ENCODE measurements at places on chromosomes 4 and X.

DNA sequence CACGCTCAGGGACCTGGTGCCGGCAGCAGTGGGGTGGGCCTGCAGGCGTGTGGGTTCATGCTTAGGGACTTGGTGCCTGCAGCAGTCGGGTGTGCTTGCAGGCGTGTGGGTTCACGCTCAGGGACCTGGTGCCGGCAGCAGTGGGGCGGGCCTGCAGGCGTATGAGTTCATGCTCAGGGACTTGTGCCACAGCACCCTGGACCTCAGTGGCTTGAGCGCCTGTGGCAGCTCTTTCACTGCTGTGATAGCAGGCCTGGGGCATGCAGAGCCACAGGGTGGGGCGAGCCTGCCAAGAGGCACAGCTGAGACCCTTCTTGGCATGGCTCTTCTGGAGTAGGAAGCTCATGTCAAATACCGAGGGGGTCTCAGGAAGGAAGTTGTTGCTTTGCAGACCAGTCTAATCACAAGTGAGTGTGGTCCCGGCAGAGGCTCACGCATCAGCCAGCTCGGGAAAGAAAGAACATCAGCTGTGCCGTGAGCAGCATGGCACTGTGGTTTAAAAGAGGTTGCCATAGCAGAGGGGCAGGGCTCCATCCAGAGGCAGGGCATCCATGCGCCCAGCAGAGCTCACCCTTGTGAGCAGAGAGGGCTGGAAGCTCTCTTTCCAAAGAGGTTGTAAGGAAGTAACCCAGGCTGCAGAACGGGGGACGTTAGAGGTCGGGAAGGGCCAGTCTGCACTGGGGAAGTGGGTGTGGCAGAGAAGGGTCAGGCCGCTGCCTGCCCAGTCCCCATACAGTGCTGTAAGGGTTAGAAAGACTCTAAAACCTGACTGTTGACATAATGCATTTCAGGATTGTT is 21.1 kb downstream of the PIGG start:
- no peak for DNase-seq

- peak; percentile 54 for DNase-seq
These were observed 12.4 kb downstream of the GPAT3 start for GRCh38 chr4:83548151-83548905.

GRCh38 chr4:6182376-6183280 is 17.7 kb downstream of the JAKMIP1 start:
- no peak for DNase-seq

- no peak for DNase-seq
These were observed 174.2 kb downstream of the MAPK10 start for GRCh38 chr4:86185659-86186058.

GRCh38 chr4:41405464-41406112 is 132.4 kb upstream of the LIMCH1 start:
- no peak for DNase-seq

DNA sequence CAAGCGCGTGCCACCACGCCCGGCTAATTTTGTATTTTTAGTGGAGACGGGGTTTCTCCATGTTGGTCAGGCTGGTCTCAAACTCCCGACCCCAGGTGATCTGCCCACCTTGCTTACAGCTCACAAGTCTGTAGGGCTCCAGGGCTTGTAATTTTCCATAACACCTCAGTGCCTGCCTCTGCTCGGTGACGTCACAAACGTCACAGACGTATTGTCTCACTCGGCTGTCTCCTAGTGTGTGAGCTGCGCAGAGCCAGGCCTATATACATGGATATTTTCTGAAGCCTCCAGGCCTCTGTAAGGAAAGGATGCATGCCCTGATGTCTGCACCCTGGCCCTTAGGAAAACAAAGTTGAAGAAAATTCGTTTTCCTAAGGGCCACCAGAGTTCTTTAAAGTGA is 8.6 kb upstream of the NKRF start:
- no peak for DNase-seq

- DNase-seq = no peak
These were observed 1.6 kb upstream of the RBM46 start for GRCh38 chr4:154779362-154779947.

- no peak for DNase-seq
These were observed 13.5 kb downstream of the STIM2 start for GRCh38 chr4:26874110-26874509.

DNA sequence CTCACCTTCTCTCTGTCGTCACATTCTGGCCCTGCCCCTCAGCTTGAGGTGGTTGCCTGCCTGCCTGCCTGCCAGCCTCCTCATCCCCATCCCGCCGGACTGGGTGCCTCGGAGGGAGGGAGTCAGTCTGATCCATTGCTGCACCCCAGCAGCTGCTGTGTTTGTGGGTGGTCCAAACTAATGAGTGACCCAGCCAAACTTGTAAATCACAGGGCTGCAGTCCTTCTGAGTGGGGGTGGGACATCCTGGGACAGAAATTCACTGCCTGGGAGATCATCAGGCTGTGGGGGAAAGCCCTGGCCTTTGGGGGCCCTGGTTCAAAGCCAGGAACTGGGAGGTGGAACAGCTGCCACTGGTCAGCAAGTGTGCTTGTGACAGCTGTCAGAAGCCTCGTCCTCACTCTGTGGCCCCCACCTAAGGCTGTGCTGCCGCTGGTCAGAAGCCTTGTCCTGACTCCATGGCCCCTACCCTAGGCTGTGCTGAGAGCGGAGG is 5.6 kb downstream of the GPR78 start:
- no peak for DNase-seq

DNA sequence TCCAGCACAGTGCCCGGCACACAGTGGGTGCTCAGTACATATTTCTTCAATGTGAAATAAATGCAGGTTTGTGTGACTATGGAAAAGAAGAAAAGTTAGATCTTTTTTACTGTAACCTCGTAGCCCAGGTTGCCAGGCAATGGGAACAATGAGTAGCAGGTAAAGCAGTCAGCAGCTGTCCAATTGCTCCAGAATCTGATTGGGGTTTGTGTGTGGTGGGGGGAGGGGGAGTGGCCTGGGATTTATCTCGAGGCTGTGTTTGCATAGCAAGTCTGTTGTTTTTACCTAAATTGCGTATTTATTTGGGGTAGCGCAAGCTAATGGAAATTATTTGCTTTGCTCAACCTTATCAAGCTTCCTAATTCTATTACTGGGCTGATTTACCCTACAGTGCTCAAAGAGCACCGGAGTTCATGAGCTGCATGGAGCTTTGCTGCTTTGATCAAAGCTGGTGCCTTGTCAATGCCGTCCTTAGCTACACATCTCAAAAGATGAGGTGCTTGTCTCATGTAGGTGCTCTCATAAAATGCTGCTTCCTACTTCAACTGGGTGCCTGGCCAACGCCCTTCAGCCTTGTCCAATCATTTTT is 145.0 kb upstream of the DGKK start:
- DNase-seq = no peak

GRCh38 chrX:39759526-39760224 is 338.1 kb downstream of the BCOR start:
- no peak for DNase-seq

GRCh38 chr4:117889978-117890377 is 144.3 kb upstream of the NDST3 start:
- DNase-seq = no peak

DNA sequence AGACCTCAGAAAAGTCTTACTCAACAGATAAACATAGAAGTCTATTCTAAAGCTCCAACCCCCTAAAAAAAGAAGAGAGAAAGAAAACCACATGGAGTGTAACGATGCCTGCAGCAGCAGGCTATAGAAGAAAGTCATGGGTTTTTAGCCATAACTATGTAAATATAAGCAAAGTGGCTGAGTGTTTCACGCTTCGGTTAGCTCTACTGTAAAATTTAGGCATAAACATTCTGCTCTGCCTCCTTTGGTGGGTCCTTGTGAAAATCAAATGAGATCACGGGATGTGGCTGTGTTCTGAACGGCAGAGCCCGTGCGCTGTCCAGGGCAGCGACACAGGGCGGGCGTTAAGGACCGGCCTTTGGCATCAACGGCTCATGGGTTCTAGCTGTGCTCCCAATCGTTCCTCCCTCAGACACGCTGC is 78.4 kb downstream of the IRF2 start:
- DNase-seq = no peak

- no peak for DNase-seq
These were observed 136.3 kb downstream of the TSPAN5 start for GRCh38 chr4:98522062-98522461.

GRCh38 chr4:59484944-59485343 is 1715.2 kb upstream of the ADGRL3 start:
- peak; percentile 44 for DNase-seq

DNA sequence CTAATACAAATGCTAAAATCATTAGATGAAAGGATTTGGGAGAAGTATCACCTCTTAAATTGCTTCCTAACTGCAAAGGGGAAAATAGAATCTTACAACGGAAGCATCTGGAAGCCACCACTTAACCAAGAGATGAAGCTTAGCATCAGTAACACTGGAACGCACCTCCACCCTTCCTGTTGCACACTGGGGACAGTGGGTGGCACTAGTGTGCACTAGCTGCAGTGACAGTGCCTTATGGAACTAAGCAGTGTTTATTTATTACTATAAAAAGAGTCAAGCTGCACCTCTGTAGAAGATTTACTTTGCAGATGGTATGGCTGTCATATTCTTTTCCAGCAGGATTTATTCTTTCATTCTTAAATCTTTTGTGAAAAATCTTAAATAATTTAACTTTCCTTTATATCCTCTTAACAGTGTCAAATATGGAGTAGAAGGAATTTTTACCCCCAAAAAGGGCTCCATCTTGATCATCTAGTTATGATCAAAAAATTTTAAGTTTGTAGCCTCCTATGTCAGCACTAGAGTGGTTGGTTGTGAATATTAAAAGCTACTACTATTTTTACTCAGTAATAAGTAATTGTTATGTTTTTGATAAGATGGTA is 76.7 kb downstream of the SCD5 start:
- no peak for DNase-seq

GRCh38 chr4:141255016-141255415 is 34.3 kb downstream of the ZNF330 start:
- DNase-seq = no peak

GRCh38 chr4:76377481-76377901 is 43.5 kb downstream of the CCDC158 start:
- no peak for DNase-seq

DNA sequence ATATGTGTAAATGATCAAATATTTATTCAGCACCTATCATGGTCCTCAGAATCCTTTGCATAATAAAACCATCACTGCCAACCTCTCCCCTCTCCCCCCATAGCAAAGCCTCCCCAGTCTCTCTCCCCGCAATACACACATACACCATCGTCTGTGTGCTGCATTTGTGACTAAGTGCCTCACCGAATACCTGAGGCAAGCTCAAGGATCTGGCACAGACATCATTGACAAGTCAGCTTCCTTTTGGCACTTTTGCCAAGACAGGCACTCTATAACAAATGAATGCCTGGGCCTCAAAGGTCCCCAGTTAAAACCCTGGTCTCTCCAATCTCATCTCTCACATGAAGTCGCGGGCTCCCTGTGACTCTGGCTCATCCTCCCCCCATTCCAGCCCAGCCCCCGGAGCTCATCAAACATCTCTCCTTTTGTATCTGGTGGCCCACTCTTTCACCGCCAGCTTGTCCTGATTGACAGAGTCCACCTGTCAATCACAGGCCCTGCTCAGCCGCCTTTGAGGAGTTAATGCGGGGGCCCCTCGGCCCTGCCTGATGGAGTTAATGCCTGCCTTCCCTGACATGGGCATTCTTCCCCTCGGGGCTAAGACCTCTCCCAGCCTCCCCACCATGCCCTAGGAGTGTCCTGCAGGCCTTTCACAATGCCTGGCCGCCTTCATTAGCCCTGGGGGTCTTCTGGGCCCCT is 135.8 kb upstream of the ATP6AP2 start:
- DNase-seq = no peak

DNA sequence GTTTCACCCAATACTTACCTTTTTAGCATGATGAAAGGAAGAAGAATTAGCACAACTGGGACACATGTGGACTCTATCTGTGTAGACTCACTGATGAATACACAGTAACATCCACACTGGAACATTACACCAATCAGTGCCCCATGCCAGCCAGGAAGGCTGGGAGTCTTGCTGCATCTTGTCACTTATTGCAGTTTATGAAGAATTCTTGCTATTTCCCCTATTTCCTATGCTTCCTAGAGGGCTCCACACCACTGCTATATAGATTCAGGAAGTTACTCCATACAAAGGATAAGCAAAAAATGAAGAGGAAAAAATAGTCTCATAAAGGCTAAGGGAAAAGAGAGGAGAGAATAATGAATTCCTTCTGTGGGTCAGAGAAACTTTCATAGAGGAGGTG is 201.0 kb downstream of the CAMK2D start:
- no peak for DNase-seq

GRCh38 chr4:107825072-107825824 is 516 bp downstream of the SGMS2 start:
- no peak for DNase-seq

DNA sequence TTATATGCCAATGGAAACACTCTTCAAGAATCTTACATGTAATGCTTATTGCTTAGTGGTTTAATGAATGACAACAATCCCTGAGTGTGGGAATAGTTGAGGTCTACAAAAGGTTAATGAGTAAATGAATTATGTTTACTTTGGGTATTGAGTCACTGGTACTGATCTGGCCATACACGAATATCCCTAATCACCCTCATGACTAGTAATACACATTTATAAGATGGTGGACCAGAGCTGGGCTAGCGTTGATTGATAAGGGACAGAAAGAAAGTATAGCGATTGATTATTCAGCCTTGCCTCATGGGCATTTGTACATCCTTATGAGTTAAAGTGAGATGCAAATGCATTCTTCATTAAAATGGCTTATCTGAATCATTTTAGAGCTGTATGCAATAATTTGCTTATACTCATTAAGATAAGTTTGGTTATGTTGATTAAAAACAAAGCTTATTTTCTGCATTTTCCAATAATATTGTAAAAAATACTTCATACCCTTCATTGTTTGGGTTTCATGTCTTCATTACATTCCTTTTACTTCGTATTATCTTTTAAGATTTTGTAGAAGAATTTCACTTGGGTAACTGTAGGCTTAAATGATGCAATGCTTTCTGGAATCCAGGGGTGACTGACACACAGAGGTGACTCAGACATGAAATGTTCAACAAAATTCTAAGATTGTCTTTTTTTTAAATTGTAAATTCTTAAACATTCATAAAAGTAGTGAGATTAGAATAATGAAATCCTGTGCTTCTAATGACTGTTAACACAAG is 47.4 kb downstream of the FGF2 start:
- DNase-seq = no peak

- no peak for DNase-seq
These were observed 426.1 kb downstream of the MID1IP1 start for GRCh38 chrX:39227371-39227770.

- DNase-seq = no peak
These were observed 52.4 kb downstream of the GAK start for GRCh38 chr4:879729-880077.

GRCh38 chr4:158824425-158825274 is 55.8 kb downstream of the FNIP2 start:
- no peak for DNase-seq

- no peak for DNase-seq
These were observed 112.5 kb downstream of the PCDH7 start for GRCh38 chr4:30832639-30833038.

DNA sequence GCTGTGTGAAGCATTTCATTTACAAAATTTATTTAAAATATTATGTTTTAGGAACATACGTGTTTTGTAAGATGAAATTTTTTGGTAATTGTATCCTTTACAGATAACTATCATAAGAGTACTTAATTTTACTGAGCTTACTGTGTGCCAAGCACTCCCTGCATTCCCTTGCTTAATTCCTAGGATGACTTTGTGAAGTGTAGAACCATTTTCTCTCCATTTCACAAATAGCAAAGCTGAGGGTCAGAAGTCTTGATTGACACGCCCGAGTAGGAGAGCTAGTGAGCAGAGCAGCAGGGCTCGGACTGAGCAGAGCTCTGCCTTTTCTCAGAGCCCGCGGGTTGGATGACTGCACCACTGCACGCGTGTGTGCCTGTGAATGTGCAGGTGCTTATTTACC is 30.6 kb downstream of the PIGG start:
- no peak for DNase-seq

All from CMK (cell line).